ENCODE measurements at places on chromosomes 3 and 15.
A peak's percentile ranks its signal among the peaks of the same experiment; 100 is the strongest.

DNA sequence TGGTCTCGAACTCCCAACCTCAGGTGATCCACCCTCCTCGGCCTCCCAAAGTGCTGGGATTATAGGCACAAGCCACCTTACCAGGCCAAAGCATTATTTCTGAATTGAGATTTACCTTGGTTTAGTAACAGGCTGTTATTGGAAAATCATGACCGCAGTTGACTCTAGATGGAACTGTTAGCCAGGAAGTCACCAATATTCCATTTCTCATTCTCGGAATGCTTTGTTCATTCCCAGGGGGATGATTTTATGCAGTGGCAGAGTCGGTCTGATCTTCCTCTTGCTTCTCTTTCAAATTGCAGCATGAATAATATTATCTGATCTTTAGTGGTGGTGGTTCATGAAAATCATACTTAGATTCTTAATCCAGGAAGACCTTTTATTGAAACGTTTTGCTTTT, 195.5 kb upstream of the MBNL1 start:
- no peak for DNase-seq

GRCh38 chr3:138936741-138937689, 9.9 kb downstream of the FOXL2 start:
- DNase-seq = no peak

DNA sequence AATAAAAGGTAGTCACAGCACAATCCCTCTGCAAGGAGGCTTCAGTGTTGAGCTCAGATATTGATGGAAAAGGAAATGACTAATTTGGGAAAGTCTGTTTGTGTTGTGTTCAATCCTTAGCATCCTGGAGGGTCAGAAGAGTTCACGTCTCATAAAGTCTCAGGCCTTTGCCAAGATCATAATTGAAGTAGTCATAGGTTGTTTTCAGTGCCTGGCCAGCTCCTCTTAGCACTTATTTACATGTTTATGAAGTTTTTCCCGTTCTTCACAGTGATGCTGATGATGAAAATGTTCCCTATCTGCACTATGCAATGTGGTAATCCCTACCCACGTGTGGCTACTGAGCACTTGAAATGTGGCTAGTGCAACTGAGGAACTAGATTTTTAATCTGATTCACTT, 61.6 kb upstream of the TGFBR2 start:
- DNase-seq = no peak

- no peak for DNase-seq
These were observed 19.9 kb downstream of the NDUFB4 start for GRCh38 chr3:120615847-120616609.

GRCh38 chr3:192422321-192422996, 304.9 kb downstream of the FGF12 start:
- DNase-seq = no peak

- DNase-seq = no peak
These were observed 38.9 kb downstream of the DHX30 start for GRCh38 chr3:47841786-47842349.

DNA sequence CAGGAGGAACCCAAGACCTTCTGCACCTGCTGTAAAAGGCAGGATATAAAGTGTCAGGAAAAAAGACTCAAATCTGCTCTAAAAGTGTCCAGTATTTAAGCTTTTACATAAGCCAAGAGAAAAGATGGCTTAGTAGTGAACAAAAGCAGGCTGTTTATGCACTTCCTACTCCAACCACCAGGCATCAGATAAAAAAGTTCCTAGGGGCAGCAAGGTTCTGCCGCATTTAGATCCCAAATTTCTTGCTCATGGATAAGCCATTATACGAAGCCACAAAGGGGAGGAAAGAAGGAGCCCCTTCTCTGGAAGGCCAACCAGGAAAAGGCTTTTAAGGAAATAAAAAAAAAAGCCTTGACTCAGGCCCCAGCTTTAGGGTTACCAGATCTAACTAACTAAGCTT, 10.6 kb upstream of the SLC9C1 start:
- no peak for DNase-seq

GRCh38 chr15:74978503-74978902, 16.9 kb upstream of the SCAMP5 start:
- DNase-seq = peak; percentile 70

DNA sequence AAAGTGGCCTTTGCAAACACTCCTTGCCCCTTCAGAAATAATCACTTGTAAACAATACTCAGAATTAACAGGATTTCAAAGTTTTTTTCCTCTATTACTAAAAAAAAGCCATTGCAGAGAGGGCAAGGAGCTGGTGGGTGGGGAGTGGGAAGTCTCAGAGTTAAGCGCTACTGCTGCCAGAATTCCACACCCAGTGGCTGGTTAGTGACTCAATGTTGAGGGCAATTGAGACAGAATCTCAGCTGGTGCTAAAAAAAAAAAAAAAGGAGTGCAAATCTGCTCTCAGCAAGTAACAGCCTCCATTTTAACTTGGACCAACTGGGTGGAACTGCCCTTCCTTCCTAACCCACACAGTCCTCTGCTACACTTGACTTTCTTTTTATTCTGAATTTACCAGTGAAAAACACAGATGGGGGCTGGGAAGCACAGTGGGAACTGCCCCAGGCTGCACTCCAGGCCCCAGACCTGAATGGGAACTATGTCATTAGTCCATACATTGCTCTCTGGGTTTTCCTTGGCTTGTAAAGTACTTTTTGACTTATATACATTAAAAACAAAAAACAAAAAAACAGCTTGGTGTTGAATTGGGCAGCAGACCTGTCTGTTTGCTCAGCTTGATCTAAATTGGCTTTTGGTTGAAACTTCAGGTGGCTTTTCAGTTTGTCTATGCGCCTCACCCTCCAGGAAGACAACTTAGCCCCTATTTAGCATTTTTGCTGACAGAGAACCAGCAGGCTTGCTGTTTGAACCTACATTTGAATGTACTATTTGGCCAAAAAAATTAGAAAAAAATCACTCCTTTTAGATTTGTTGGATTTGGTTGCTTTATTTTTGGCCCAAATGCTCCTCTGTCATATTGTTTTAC, 357.8 kb upstream of the TBL1XR1 start:
- DNase-seq = no peak

DNA sequence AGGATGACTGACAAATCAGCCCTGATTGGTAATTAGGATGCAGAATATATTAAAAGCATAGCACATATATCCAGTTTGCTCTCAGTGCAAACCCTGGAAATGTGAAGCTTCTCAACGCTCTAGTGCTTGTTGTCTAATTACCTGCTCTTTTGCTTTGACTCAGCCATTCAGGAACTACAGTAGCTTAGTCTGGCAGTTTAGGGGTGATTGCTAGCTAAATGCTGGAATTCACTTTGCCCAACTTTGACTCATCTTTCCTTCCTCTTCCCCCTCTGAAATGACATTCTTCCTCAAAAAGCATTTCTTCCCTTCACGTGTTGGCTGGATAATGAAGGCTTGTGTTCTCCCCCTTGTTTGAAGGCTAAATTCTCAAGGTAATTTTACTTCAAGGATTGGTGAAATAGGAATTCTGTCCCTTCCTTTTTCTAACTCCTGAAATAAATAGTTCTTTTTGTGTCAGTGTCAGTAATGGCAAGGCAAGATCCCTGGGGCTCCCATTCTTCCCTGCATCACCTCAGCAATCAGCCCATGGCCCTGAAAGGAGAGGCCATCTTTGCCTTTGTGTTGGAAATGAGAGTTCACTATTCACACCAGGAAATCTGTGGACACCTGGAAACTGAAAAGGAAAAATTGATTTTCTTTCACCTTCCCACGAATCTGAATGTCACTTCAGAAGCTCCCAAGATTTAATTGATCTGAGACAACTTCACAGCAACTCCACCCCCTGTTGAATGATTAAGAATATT, 103.6 kb downstream of the ECT2 start:
- DNase-seq = no peak

DNA sequence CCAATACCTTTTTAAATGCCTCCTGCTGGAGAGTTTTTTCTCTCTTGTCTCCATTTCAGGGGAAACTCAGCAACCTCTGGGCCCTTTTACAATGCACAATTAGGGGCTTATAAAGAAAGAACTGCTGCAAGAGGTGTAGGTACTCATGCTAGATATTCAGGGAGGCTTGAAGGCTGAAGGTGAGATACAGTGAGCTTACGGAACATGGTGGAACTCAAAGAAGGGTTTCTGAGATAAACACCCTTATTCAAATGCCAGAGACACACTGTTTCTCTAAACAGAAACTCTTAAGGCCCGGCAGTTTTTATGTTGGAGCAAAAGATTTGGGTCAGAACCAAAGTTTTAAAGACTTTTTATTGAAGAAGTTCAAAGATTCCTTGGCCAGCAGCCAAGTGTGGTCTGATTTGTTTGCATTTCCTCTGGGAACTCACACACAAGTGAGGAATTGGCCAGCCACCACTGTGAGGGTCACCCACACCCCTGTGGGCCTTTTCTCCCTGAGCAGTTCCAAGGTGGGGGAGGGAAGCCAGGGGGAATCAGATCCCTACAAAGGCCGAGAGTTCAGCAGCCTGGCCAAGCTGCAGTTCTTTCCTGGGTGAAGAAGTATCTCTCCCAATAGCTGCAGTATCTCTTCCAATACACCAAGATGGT, 47.8 kb downstream of the TNFAIP8L3 start:
- no peak for DNase-seq

- no peak for DNase-seq
These were observed 65.6 kb downstream of the SLC6A6 start for GRCh38 chr3:14467814-14468620.

GRCh38 chr3:40911264-40911663, 288.0 kb upstream of the CTNNB1 start:
- no peak for DNase-seq

- DNase-seq = no peak
These were observed 21.2 kb downstream of the IGSF10 start for GRCh38 chr3:151439652-151440125.

DNA sequence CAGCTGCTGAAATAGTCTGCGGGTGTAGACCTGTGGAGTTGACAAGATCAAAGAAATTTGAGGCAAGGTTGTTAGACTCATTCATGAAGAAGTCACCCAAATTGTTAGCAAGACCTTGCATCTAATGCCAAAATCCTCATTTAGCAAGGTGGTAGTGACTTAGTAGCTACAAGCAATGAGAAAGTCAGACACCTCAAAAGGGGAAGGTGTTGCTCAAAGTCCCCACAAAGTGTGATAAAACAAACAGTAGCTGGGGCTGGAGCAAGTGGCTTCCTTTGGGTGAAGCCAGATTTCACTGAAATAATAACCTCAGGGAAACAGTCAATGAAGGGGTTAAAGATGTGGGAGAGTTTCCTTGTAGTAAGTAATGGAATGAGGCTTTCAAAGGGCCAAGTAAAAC, 44.9 kb downstream of the CD86 start:
- no peak for DNase-seq

GRCh38 chr3:144351011-144351410, 379.4 kb downstream of the DIPK2A start:
- no peak for DNase-seq

GRCh38 chr3:115859002-115859807, 235.9 kb downstream of the GAP43 start:
- DNase-seq = no peak

DNA sequence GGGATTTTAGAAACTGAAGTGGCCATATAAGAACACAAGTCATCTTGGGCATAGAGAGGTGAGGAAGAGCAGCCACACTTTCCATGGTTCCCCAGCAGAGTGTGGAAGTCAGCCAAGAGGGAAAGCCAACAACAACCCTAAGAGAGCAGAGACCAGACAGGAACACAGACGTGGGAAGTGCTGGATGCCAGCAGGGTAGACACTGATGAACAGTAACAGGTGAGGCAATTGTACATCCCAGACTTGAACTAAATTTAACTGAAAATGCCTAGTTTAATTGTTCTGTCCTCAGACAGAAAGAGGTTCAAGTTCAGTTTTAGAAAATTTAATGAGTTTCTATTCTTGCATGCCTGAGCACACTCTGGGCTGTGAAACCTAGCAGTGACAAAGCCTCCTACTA, 212.1 kb downstream of the ATP8B4 start:
- DNase-seq = no peak

- DNase-seq = no peak
These were observed 21.7 kb upstream of the PPP4R2 start for GRCh38 chr3:72974956-72975355.

DNA sequence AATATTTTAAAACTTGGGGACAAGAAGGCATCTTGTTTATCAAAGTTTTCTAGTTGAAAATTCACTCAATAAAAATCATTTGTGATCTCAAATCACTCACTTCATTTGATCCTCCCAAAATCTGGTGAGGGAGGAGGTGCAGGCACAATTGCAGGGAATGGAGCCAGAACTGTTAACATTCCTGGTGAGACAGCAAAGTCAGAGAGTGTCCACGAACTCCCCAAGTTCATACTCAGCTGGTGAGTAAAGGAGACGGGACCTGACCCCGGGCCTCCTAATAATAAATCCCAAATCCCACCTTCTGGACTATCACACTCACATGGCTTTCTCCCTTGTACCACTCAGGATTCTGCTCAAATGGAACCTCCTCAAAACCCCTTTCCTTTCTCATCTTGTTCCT, 252.3 kb upstream of the LRTM1 start:
- no peak for DNase-seq

DNA sequence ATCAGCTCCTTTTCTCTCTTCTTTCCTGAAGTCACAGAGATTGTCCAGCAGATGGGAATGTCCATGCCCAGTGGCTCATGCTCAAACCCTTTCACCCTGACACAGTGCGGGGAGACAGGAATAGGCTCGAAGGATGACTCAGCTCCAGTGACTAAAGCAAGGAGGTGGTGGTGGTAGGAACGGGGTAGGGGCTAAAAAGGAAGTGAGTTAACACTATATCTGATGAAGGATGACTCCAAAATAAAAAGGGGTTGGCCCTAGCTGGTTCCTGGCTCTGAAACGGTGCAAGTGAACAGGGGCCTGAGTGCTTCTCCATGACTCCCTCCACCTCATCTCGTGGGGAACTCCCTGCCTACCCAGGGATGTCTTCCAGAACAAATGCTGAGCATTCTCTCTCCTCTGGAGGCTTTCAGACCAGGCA, 167.4 kb upstream of the LPP start:
- peak; percentile 72 for DNase-seq

DNA sequence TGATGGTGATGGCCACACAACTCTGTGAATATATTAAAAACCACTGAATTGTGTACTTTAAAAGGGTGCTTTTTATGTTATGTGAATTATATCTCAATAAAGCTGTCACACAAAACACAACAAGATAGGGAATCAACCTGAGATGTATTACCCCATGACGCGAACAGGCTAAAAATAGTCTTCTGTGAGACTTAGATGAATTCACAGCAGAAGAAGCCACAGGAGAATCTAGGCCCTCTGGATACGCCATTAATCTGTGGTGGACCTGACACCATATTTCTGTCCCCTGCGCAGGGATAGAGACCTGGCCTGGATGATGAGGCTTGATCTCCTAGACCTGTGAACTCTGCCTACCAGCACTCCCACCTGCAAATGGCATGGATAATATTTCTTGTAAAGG, 146.0 kb upstream of the HACD2 start:
- no peak for DNase-seq

GRCh38 chr15:92383519-92384324, 10.0 kb upstream of the ST8SIA2 start:
- DNase-seq = peak; percentile 35

GRCh38 chr15:27804569-27805260, 294.4 kb downstream of the OCA2 start:
- no peak for DNase-seq

- no peak for DNase-seq
These were observed 135.5 kb upstream of the RBMS3 start for GRCh38 chr3:29145360-29145759.

All from stimulated activated CD4-positive, alpha-beta T cell treated with anti-CD3 and anti-CD28 coated beads, Interleukin-1b, Interleukin-23, amount 100 ng/mL, for 48 hours (primary cell).